ENCODE measurements at places on chromosomes 3 and 15.

DNA sequence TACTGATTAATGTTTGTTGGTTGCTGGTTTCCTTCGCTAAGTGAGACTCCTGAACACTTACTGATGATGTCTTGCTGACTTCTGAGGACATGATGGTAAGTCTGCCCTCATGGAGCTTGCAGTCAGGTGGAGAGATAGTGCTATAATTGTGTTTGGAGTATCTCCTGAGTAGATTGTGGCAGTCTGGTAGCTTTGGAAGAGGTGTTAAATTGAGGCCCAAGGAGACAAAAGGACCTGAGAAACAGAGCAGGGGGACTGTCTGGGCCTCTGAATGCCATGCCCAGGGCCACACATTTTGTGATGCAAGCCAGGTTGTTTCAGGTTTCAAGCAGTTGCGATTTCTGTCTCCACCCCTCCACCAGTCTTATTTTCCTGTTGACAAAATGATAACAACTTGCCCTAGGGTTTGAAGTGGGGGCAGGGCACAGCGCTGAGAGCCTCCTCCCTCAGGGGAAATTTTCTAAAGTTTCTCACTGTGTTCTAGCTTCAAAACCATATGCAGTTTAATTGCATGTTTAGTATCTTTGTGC lies 16.7 kb downstream of the SMAD3 start:
- no peak for DNase-seq

- DNase-seq, result no peak
These were observed 72.1 kb downstream of the BTLA start for GRCh38 chr3:112427123-112427522.

DNA sequence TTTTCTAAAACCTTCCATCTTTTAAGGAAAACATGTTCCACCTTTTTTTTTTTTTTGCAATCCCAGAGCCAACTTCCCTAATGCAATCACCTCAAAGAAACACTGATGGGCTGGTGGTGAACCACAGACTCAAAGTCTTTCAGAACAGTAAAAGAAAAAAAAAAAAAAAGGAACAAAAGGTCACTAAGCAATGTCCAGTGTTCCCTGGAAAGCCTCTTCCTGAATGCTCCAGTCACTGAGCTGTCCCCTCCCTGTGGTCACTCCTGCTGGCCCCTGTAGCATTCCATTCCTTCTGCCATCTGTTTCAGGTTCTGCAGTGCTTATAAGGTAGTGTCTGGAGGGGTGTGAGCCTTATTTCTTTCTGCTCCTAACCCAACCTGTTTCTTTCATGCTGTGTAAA lies 53.3 kb downstream of the AAGAB start:
- DNase-seq, result no peak

DNA sequence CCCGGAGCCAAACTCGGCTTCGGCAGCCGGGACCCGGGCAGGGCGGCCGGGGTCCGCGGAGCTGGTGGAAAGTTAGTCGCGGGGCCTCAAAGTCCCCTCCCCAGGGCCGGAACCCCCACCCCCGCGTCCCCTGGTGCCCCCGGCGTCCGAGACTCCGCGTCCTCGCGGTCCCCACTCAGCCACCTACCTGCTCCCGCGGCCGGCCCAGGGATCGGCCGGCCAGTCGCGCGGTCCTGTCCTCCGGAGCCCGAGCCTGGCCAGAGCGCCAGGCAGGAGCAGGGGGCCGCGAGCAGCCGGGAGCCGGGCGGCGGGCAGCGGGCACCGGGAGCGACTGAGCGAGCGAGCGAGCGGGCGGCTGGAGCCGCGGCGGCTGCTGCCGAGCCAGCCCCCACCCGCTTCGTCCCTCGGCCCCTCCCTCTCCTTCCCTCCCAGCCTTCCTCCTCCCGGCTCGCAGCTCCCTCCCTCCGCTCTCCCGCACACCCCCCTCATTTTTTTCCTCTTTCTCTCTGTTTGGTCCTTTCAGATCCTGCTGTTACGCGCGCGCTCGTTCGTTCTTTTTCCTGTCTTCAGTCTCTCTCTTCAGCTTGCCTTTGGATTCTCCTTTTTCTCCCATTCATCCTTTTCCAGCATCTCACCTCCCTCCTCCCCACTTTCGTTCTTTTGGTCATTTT lies at the start of gene MEGF11:
TSS of gene MEGF11 (minus strand) at position 333 of the 671 bp plus-strand sequence. CDS start 125,347 bp downstream, outside the sequence.
- peak; percentile 53 for DNase-seq

- no peak for DNase-seq
These were observed 448.0 kb upstream of the NECTIN3 start for GRCh38 chr3:110623571-110623970.

- DNase-seq, result no peak
These were observed 459.1 kb upstream of the MDFIC2 start for GRCh38 chr3:70771426-70772147.

DNA sequence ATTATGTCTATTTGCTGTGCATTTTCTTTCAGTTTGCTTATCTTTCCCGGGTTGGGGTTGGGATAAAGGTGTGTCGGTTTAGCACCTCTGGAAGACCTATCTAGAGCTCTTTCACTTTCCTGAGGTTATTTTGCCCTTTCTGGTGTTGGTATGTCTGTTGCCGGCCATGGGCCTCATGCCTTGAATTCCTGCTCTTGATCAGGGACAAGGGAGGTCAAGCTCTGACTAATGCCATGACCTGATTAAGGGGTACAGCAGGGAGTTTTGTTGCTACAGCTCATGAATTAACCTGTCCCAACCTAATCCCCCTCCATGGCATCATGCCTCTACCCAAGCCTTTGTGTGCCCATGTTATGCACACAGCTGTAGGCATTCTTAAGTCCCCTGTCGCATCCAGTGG lies 70.5 kb upstream of the GOLGA6B start:
- no peak for DNase-seq

- DNase-seq, result no peak
These were observed 23.3 kb downstream of the AQP9 start for GRCh38 chr15:58161436-58161930.

DNA sequence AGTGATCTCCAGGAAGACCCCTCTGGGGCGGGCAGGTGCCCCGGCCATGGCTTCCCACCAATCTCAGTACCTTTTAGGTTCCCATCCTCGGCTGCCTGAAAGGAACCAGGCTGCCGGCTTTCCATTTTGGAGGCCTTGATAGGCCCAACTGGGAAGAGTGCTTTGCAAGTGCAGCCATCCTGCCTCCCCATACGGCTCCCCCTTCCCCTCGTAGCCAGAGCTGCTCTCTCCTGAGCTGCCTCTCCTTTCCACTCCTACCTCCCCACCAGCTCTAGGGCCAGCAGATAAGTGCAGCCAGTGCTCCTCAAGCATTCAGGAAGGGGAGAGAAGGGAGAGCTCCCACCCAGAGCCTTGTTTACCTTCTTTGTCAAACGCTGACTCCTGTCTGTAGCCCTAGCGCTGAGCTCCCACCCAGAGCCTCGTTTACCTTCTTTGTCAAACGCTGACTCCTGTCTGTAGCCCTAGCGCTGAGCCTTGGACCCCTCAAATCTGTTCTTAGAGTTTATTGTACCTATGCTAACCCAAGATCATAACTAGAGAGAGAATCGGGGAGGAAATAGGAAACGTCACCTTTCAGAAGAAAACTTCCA lies 133.0 kb downstream of the LRRK1 start:
- DNase-seq, result no peak

GRCh38 chr15:44801364-44801763 lies 65.0 kb downstream of the TRIM69 start:
- DNase-seq, result no peak

DNA sequence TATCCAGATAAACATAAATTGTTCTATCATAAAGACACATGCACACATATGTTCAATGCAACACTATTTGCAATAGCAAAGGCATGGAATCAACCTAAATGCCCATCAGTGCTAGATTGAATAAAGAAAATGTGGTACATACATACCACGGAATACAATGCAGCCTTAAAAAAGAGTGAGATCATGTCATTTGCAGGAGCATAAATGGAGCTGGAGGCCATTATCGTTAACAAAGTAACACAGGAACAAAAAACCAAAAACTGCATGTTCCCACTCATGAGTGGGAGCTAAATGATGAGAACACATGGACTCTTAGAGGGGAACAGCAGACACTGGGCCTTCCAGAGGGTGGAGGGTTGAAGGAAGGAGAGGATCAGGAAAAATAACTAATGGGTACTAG lies 79.2 kb downstream of the SH3GL3 start:
- DNase-seq, result no peak

DNA sequence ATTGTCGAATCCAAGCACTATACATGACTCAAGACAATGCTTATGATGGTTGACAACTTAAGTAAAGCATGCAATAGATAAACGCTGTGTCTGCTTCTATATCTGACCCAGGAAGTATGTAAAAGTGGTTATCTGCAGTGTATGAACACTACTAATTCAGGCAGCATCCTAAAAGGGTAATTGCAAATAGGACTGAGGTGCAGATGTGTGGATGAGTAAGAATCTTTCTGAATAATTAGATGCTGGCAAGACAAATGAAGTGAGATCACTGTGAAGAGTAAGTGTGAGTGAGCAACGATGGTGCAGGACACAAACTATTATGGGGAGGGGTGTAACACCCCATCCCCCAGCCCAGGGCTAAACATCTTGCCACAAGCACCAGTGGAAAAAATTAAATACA lies 195.7 kb upstream of the CHRNA7 start:
- no peak for DNase-seq

DNA sequence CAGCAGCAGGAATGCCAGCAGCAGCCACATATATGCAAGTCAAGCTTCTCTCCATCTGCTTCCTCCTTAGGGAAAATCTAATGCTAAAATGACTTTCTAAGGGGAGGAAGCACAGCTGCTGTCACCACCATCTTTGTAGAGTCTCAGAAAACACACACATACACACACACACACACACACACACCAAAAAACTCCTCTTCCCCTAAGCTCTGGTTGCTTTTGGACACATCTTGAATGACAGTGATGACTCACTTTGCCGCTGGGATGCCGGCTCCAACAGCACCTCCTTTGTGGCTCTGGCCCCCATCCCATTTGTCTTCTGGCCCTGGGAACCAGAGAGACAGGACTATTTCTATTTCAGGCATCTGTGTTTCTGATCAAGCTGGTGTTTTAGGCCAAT lies 124.8 kb upstream of the GOLIM4 start:
- DNase-seq, result no peak

DNA sequence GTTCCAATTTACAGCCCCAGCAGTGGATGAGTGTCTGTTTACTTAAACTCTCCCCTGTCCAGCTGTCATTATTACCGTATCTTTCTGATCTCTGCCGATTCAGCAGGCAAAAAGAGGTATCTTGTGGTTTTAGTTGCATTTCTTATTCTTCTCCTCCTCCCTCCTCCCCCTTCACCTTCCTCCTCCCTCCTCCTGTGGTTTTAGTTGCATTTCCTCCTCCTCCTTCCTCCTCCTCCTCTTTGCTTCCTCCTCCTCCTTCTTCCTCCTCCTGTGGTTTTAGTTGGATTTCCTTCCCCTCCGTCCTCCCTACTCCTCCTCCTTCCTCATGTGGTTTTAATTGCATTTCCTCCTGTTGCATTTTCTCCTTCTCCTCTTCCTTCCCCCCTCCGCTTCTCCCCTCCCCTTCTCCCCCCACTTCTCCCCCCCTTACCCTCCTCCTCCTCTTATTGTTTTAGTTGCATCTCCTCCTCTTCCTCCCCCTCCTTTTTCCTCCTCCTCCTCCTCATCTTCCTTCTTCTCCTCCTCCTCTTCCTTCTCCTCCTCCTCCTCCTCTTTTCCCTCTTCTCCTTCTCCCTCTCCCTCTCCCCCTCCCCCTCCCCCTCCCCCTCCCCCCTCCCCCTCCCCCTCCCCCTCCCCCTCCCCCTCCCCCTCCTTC lies 25.3 kb upstream of the VPS33B start:
- DNase-seq, result no peak

DNA sequence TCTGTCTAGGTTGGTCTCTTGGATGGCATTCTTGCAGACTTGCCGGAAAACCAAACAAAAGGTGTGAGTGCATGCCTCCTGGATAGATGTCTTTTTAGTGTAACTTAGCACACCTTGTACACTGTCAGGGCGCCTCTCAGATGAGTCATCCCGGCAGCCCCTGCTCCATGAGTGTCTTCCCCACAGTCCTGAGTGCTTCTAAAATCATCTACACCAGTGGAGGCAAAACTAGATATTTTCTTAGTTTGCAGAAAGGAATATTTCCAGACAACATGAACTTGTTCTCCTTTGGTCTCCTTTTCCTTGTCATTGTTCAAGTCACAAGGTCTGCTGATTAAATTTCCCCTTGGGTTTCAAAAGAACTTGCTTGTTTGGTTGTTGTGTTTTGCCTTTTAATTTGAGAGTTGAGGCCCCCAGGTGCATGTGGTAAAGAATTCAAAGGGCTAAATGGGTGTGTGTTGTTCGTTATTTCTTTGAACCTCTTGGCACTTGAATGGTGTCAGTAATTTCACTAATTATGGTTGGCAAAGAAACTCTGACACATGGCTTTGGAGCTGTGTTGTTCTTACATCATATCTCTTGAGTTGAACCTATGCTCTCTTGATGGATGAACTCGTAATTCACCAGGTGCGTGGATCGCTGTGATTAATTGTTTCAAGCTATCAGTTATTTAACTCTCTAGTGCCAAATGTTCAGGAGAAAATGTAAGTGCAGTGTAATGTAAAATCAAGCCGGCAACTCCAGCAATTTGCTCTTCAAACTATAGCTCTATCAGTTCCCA lies 98.2 kb downstream of the IGF1R start:
- DNase-seq, result no peak

DNA sequence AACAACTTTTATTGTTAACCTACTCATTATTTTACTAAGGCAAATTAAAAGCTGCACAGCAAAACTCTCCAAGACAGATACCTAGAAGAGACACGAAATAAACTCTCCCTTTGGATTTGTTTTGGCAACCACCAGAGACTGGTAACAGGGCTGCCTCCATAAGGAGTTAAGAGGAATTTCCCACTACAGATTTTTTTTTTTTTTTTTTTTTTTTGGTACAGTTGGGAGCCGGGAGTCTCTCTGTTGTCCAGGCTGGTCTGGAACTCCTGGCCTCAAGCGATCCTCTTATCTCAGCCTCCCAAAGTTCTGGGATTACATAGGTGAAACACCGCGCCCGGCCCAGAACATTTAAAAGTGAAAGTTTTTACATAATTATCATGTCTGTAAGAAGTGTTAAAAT lies 73.6 kb upstream of the VGLL4 start:
- DNase-seq, result no peak

- no peak for DNase-seq
These were observed 9.1 kb downstream of the CORO2B start for GRCh38 chr15:68587769-68588385.

- DNase-seq, result no peak
These were observed 334.3 kb downstream of the UNC13C start for GRCh38 chr15:54312528-54312927.

Measured in right cardiac atrium (tissue), 5 donors.